ENCODE measurements at places on chromosomes 12 and 14.
A peak's percentile ranks its signal among the peaks of the same experiment; 100 is the strongest.

- DNase-seq, result no peak
These were observed 10.0 kb downstream of the SEL1L start for GRCh38 chr14:81523616-81524015.

- DNase-seq, result no peak
These were observed 394.2 kb downstream of the NUAK1 start for GRCh38 chr12:105744371-105745058.

- DNase-seq, result no peak
These were observed 18.9 kb downstream of the USP15 start for GRCh38 chr12:62279058-62279457.

DNA sequence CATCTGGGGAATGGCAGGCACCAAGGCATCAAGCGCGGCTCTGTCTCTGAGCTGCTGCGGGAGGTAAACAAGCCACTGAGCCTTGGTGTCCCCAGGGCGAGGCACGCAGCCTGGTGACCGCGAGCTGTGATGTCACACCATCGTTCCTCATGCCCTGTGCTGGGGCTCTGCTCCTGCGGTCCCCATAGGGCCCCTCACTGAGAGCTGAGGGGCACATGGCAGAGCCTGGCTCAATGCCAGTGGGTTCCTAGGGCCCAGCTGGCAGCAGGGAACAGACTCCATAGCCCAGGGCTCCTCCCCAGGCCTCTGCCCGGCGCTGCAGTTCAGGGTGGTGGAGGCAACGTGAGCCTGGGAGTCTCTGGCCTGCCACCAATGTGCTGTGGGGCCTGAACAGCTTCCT lies 22.6 kb downstream of the CHGA start:
- no peak for DNase-seq

- no peak for DNase-seq
These were observed 134.2 kb downstream of the SMOC1 start for GRCh38 chr14:70013271-70013873.

GRCh38 chr12:102682366-102683289 lies 202.3 kb upstream of the IGF1 start:
- no peak for DNase-seq

DNA sequence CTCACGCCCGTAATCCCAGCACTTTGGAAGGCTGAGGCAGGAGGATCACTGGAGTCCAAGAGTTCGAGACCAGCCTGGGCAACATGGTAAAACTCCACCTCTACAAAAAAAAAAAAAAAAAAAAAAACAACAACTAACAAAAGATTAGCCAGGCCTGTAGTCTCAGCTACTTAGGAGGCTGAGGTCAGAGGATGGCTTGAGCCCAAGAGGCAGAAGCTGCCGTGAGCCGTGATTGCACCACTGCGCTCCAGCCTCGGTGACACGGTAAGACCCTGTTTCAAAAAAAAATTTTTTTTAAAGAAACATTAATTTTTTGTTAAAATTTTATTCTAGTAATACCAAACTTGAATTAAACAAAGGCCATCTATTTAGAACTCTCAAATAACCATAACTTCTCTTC lies 77.8 kb downstream of the PPP2R5E start:
- DNase-seq, result no peak

DNA sequence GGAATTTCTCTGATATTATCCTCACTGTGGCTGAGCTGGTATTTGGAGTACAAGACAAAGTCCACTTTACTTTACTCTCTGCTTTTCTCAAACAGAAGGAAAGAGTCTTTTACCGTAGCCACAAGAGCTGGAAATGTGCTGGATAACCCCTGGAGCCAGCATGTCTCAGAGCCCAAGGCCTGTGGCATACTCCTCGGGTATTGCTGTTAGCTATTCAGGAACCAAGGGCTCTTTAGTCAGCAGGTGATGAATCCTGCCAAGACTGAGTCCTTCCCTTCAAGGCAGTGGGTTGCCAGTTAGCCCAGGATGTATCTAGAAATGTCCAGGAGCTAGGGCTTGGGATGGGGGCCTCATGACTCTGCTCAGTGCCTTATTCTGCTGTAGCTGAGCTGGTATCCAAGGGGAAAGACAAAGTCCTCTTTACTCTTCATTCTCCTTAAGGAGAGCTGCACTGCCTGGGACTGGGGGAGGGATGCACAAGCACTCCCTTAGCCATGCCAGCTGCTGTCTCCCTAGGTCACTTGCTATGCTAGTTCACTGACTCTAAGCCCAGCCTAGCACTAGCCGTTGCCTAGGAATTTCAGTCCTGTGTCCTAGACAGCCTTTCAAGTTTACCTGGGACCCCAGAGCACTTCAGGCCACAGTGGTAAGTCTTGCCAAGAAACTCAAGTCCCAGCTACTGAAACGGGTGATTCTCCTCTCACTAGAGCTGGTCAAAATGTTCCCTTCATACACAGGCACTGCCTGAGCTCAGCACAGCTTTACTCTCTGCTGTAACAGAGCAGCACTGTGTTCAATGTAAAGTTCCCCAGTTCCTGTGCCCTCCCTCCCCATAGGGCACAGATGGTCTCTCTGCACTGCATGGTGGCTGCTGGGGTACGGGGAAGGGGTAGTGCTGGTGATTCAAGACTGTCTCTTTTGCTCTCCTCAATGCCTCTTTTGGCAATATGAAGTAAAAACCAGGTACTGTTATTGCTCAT lies 136.4 kb downstream of the SLC35F4 start:
- DNase-seq, result peak; percentile 15

DNA sequence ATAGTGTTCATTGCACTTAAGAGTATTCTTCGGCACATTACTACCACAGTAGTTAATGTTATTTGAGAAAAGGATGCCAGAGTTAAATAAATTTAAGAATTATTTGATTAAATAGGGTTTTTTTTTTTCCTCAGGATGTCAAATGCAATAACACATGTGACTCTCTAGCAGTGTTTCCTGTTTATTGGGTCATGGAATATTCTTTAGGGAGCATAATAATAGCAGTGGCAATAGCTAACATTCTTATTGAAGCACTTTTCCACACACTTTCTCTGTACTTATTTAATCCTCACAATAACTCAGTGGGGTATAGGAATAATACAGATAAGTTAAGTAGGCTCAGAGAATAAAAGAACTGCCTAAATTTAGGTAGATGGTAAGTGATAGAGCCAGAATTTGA lies 44.3 kb downstream of the SCYL2 start:
- no peak for DNase-seq

GRCh38 chr12:39341179-39341578 lies 101.7 kb downstream of the KIF21A start:
- DNase-seq, result peak; percentile 38

GRCh38 chr12:58575256-58575655 lies 345.0 kb downstream of the LRIG3 start:
- DNase-seq, result peak; percentile 21

- DNase-seq, result no peak
These were observed 47.7 kb downstream of the NCOR2 start for GRCh38 chr12:124519746-124520145.

- DNase-seq, result peak; percentile 53
These were observed 114.2 kb upstream of the ARID2 start for GRCh38 chr12:45615268-45615667.

DNA sequence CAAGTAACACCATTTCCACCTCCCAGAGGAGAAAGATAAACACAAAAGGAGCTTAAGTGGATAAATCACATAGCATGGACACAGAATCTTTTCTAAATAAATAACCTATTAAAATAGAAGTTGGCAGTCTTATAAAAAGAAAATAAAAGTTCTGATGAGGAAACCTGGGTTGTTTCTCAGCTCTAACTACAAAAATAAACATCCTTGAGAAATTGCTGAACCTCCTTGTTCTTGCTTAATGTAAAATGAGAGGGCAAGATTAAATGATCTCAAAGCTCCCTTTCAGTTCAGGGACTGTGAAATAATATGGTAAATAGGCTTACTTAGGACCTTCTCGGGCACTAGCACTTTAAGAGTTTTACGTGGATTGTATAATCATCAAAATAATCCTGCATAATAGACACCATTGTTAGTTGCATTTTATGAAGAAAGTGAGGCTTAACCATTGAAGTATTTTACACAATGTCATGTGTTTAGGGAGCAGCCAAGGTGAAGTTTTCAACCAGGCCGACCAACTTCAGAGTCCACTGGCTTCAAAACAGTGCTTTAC lies 214.0 kb upstream of the NOVA1 start:
- peak; percentile 67 for DNase-seq

- DNase-seq, result no peak
These were observed 167.2 kb upstream of the BMP4 start for GRCh38 chr14:54123841-54124240.

DNA sequence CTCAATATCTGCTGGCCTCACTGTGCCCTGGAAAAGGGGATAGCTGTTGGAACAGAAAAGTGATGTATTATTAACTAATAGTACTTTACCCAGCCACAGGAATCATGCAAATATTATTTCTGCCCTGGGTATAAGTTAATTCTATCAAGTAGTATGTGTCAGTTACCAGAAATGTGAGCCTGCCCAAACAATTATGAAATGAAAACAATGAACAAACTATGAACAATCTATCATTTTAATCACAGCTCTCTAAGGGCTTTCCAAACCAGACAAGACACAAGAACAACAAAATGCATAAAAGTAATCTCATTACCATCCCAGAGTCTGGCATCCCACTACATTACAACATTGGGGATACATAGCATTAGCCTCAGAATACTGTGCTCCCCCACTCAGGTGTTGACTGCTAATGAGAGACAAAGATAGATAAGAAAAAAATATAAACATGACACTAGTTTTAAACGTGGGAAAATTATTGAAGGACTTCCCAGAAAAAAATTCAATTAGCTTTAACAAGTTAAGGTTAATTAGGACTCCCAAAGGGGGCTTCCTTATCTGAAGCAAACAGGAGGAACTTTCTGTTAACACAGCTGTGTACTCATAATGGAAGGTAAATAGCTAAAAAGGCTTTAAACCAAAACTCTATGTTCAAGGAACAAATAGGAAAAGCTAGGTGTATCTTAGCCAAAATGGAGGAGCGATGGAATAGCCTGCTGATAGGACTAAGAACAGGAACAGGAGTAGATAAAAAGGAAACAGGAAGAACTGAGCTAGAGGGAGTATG lies 3.3 kb downstream of the DCAF5 start:
- no peak for DNase-seq

- no peak for DNase-seq
These were observed 34.1 kb upstream of the TUBA1C start for GRCh38 chr12:49230805-49231194.

DNA sequence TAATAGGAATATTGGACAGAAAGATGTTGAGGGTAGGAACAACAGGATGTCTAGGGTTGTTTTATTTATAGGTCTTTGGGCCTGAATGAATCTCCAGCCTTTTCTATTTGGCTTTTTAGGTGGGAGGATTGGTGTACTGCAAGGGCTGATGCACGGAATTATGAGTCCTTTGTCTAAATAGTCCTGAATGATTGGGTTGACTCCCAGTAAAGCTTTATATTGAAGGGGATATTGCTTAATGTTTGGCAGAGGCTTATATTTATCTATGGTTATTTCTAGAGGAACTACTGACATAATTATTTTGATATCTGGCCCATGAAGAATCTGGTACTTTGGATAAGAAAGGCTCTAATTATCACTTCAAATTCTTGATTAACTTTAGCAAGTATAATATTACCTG lies 253.6 kb upstream of the AVPR1A start:
- DNase-seq, result no peak

- no peak for DNase-seq
These were observed 39.1 kb downstream of the ADCK1 start for GRCh38 chr14:77838831-77839511.

GRCh38 chr12:108704527-108704926 lies 26.8 kb downstream of the CORO1C start:
- no peak for DNase-seq

- no peak for DNase-seq
These were observed 107.8 kb downstream of the OTX2 start for GRCh38 chr14:56702515-56702914.

DNA sequence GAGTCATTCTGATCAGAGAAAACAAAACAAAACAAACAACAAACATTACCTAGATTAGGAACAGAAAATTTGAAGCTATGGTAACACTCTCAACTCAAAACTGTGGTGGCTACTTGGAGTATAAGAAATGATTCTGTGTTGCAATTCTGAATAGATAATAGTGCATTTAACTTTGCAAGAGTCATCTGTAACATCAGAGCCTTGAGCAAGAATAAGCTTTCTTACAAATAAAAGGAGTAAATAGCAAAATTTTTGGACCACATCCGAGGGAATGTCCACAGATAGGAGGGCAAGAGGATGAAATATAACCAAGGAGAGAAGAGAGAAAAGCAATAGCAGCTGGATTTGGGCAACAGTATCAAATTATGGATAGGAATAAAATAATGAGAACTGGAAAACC lies 1090.6 kb downstream of the SLC6A15 start:
- DNase-seq, result no peak

- no peak for DNase-seq
These were observed 213.4 kb downstream of the VRK1 start for GRCh38 chr14:97010491-97011160.

GRCh38 chr14:49438256-49438770 lies 147.9 kb downstream of the RPS29 start:
- no peak for DNase-seq

- DNase-seq, result no peak
These were observed 52.5 kb downstream of the KIAA0586 start for GRCh38 chr14:58479975-58480374.

- DNase-seq, result peak; percentile 64
These were observed 74.3 kb downstream of the SUSD6 start for GRCh38 chr14:69685716-69686115.

DNA sequence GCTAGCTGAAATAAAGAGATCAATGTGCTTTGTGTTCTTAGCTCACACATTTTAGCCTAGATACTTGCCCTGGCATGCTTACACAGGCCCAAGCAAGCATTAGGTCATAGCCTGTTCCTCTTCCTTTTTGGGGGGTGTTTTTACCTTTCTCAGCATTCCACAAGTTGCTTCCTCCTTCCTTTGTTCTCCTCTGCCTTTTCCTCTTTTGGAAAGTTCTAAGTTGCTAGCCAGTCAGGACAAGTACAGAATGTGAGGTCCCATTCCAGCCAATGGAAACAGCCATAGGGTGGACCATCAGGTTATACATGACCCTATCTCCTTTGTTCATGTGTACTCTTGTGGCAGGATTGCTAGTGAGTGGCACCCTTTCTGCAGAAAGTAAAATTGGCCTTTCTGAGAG lies 154.9 kb downstream of the RASSF9 start:
- DNase-seq, result no peak

DNA sequence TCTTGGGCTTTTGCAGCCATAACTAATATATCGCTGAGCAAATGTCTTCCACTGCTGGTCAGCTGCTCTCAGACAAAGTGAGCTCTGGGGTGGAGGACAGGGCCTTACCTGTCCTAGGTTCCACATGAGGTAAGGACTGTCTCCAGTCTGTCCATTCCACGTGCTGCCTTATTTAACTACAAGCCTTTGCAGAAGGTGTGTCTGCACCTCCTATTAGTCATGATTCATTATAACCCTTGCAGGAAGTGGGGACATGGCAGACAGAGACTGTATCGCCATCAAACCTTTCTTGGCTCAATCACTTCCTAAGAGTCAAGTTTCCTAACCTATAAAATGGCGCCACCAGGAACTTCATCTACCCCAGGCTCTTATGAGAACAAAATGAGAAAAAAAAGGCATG lies 46.9 kb downstream of the SLC25A47 start:
- no peak for DNase-seq

- no peak for DNase-seq
These were observed 16.0 kb downstream of the METTL3 start for GRCh38 chr14:21494902-21495762.

Measured in renal cortical epithelial cell (primary cell).